Choroid plexus epithelial cell (primary cell): ENCODE measurements at places on chromosomes 3 and 15.

- no peak for DNase-seq
Measured at GRCh38 chr15:67732671-67733374, 92.5 kb upstream of the SKOR1 start.

GRCh38 chr3:85475346-85475745, 516.6 kb downstream of the CADM2 start:
- peak; percentile 5 for DNase-seq

DNA sequence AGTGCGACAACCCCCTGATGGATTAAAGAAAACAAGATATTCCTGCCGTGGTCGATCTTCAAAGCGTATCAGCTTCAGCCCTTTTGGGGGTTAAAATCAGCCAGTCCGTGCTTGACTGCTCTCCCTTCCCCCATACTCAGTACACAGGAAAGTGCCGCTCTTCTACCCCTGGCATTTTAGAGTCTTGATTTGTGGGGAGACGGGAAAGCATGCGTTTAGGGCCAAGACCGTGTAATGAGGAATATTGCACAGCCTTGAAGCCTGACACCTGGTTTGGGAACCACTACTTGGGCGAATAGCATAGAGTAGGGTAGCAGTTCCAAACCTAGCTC, 540 bp upstream of the EDC3 start:
- no peak for DNase-seq

DNA sequence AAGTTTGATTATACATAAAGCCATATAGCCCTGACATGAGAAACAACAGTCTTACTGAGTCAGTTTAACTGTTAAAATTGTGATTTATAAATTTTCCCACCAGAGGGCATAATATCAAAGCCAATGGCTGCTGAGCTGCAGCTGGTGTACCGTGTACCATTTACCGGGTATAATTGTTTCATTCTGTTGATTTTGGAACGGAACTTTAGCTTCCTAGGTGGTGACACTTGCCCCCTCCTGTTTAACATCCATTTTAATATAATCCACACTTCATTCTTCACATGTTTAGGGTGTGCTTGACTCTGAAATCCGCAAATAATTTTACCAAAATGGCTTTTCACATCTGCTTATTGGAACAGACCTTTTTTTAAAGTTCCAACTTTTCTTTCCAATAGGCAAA, 72.8 kb downstream of the SLC9A9 start:
- DNase-seq = peak; percentile 67

- DNase-seq = no peak
Measured at GRCh38 chr3:60081381-60082095, 1031.7 kb upstream of the CFAP20DC start.

DNA sequence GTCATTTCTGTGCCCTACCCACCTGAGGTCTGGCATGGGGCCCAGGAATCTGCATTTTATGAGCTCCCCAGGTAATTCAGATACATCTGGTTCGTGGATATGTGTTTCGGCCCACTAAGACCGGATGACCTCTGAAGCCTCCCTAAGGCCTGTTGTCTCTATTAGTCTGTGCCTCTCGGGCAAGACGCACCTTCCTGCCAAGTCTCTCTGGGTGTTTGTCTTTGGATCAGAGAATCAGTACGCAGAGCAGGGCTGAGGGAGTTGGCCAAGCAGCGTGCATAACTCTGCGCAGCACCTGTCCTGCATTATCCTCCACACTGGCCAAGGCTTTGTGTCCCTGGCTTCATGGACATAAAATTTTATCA, 181.0 kb downstream of the THSD4 start:
- DNase-seq = no peak

DNA sequence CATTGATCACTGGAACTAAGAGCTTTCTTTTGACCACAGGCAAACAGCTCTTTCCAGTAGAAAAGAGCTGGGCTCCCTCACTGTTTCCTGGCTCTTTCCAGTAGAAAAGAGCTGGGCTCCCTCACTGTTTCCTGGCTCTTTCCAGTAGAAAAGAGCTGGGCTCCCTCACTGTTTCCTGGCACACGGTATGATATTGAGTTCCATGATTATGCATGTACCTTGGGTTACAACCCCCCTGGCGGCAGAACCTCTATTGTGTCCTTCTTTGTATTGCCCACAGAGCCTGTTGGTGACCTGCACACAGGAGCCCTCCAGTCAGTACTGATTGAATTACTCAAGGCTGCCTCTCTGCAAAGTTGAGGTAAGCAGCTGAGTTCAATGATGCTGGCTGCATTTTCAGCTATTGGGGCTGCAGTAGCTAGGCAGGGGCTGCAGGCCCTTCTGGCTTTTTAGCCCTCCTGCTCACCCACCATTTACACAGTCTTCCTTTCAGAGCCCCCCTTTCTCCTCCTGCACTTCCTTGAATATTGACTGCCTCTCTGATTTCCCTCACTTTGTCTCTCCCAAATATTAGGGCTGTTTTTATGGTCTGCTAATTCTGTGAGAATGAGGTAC, 10.2 kb downstream of the ACKR2 start:
- no peak for DNase-seq
